Activated CD4-positive, alpha-beta memory T cell treated with anti-CD3 and anti-CD28 coated beads, Interleukin-2, amount 10 ng/mL, durations not matched to agents 7 days and 5 days (primary cell): ENCODE measurements at places on chromosomes 2 and 18. TPM values are rescaled to one million over a fixed set of nuclear protein-coding genes. Genes with fewer than 3 reads are reported as not detected.

DNA sequence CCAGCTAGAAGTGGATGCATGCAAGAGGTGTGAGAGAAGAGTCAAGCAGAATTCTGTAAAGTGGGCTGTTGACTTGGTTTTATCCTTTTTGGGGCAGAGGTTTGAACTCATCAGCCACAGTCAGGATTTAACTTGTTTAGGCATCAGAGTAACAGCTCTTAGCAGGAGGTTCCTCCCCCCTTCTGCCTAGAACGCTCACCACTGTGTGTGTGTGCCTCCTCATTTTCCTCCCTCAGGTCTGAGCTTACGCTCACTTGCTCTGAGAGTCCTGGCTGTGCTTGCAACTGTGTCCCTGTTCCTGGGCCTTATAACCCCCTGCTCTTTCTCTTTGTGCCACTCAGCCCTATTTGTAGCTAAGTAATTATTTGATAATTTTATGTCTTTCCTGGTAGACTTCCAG lies 167.9 kb downstream of the TMEM182 start:
- no peak overlapping the region for H3K4me3 ChIP-seq
- H3K4me1 ChIP-seq: no peaks in the 10 kb centered on the region
- H3K27me3 ChIP-seq: no peaks in the 10 kb centered on the region
- no peak for DNase-seq
- no peaks in the 10 kb centered on the region for H3K36me3 ChIP-seq
- H3K27ac ChIP-seq: no peak overlapping the region

GRCh38 chr2:30684516-30684915 lies 122.7 kb downstream of the CAPN13 start:
- H3K36me3 ChIP-seq: no peaks in the 10 kb centered on the region
- no peaks in the 10 kb centered on the region for H3K27me3 ChIP-seq
- H3K27ac ChIP-seq: no peak overlapping the region
- H3K4me3 ChIP-seq: no peak overlapping the region
- no peak for DNase-seq
- H3K4me1 ChIP-seq: no peaks in the 10 kb centered on the region

- peak; percentile 44 for DNase-seq
- no peak overlapping the region for H3K27ac ChIP-seq
- peaks cover 12% of the 10 kb centered on the region for H3K4me1 ChIP-seq
- peak overlapping the region; percentile 14 for H3K4me3 ChIP-seq
- H3K27me3 ChIP-seq: peaks cover 11% of the 10 kb centered on the region
Observed at GRCh38 chr2:584863-585823, 92.1 kb downstream of the TMEM18 start.

GRCh38 chr18:40470723-40471122 lies 1484.3 kb upstream of the PIK3C3 start:
- no peak overlapping the region for H3K27ac ChIP-seq
- no peak overlapping the region for H3K4me3 ChIP-seq
- no peaks in the 10 kb centered on the region for H3K36me3 ChIP-seq
- DNase-seq: no peak

GRCh38 chr18:52045946-52046675 lies 293.9 kb upstream of the DCC start:
- no peak overlapping the region for H3K4me3 ChIP-seq
- no peaks in the 10 kb centered on the region for H3K36me3 ChIP-seq
- H3K27me3 ChIP-seq: no peaks in the 10 kb centered on the region
- no peak overlapping the region for H3K27ac ChIP-seq
- no peaks in the 10 kb centered on the region for H3K4me1 ChIP-seq

GRCh38 chr18:58222432-58223125 lies 178.6 kb downstream of the NEDD4L start:
- no peaks in the 10 kb centered on the region for H3K36me3 ChIP-seq
- DNase-seq: no peak
- H3K27ac ChIP-seq: no peak overlapping the region
- peaks cover 15% of the 10 kb centered on the region for H3K27me3 ChIP-seq

The RNF125 gene
- total RNA-seq: 48.4 TPM

The GEN1 gene
- 38.6 TPM for total RNA-seq

The NCKAP1 gene
- 4.3 TPM for total RNA-seq
